Neural progenitor cell (in vitro differentiated cells): ENCODE measurements at places on chromosomes 7 and 10. TPM values are rescaled to one million over a fixed set of nuclear protein-coding genes. Genes with fewer than 3 reads are reported as not detected.

The ANKRD30A gene
- total RNA-seq, result not detected in 2 replicates

- DNase-seq, result no peak
Measured at GRCh38 chr10:126455766-126456405, 67.6 kb upstream of the ADAM12 start.

DNA sequence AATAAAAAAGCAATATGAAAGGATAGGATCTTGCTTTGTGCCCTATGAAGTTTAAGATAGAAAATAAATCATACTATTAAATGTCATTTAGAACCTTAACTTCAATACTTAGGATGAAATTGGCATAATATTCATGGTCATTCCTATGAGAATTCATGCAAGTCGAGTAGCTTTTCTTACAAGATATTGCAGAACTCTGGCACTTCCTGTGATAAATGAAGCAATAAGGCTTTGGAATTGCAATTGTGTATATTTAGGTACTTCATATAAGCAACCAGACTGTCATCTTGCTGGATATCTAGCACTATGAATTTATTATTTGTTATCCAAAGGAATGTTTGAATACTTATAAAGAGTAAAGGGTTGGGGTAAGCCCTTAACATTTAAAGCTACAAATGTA, 116.5 kb downstream of the ZNF438 start:
- DNase-seq, result no peak

DNA sequence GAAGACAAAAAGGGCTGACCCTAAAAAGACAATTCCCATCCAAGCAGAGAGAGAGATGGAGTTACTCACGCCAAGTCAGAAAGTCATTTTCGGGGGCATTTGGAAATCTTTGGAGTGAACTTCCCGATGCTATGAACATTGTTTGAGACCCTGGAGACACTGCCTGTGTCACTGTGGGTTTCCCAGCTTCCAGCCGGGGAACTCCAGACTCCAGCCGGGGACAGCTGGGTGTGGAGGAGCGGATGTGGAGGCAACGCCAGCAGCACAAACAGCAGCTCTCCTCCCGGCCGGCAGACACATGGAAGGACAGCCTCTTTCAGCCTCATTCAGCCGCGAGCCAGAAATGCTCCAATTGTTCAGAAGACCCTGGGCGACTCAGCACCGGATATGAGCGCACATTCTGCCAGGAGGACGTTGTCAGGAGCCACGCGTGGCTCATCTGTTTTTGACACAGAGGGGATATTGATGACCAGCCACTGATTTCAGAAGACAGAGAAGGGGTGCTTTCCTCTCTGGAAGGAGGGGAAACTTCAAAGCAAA, 97.6 kb downstream of the PRPF18 start:
- no peak for DNase-seq

- DNase-seq, result no peak
Measured at GRCh38 chr10:33600381-33600780, 265.9 kb upstream of the NRP1 start.

DNA sequence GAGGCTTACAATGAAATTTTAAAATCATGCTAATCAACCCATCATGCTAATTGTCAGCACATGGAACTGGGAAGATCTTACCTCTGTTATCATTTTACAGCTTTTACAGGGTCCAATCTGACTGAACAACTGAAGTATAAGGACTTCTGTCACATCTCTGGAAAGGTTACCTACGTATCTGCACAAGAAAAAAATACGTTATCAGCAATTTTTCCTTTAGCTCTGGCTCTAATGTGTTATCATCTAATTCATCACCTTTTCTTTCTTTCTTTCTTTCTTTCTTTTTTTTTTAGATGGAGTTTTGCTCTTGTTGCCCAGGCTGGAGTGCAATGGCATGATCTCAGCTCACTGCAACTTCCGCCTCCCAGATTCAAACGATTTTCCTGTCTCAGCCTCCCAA, 8.7 kb downstream of the TIAL1 start:
- no peak for DNase-seq

DNA sequence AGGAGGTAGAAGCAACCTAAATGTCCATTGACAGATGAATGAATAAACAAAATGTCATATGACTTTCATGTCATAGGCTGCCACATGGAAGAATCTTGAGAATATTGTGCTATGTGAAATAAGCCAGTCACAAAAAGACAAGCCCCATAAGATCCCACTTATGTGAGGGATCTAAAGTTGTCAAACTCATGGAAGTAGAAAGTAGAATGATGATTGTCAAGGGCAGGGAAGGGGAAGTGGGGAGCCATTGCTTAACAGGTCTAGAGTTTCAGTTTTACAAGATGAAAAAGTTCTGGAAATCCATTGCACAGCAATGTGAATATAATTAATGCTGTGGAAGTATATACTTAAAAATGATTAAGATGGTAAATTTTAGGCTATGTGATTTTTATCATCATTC, 229.3 kb upstream of the KMT2E start:
- DNase-seq, result no peak

The TAC1 gene
- 0.68 and 0.84 TPM in 2 replicates for total RNA-seq

- DNase-seq, result no peak
Measured at GRCh38 chr10:73559590-73559989, 31.6 kb downstream of the USP54 start.

The CADPS2 gene
- 13.2 and 19.1 TPM in 2 replicates for total RNA-seq

DNA sequence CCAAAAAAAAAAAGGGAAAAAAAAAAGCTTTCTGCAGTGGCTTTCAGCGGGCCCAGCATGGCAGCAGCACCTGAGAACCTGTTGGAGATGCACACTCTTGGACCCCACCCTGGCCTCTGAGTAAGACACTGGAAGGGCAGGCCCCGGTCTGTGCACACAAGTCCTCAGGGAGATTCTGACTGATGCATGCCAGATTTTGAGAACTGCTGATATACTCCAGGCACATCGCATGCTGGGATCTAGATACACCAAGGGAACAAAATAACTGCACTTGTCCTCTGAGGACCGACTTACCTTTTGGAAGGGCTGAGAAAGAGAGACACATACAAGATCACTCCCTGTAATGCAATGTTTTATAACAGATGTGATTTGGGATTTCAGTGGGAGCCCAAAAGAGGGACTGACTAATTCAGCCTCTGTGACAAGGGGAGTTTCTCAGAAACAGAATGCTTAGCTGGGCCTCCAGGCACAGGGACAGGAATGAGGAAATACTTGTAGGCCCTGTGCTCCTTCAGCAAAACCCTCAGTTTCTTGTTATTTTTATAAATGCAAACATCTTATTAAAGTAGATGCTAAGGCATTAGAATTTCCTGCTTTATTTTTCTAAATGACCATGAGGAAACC, 8.2 kb downstream of the EGFR start:
- DNase-seq, result no peak
